Stimulated activated CD8-positive, alpha-beta memory T cell treated with anti-CD3 and anti-CD28 coated beads, Interleukin-4, amount 100 ng/mL, for 1 hour (primary cell): ENCODE measurements at places on chromosomes 5 and 9.

GRCh38 chr9:15121630-15122029 lies 185.4 kb downstream of the TTC39B start:
- DNase-seq = no peak

- DNase-seq = no peak
Measured at GRCh38 chr9:130661451-130662098, 2.8 kb upstream of the PRDM12 start.

DNA sequence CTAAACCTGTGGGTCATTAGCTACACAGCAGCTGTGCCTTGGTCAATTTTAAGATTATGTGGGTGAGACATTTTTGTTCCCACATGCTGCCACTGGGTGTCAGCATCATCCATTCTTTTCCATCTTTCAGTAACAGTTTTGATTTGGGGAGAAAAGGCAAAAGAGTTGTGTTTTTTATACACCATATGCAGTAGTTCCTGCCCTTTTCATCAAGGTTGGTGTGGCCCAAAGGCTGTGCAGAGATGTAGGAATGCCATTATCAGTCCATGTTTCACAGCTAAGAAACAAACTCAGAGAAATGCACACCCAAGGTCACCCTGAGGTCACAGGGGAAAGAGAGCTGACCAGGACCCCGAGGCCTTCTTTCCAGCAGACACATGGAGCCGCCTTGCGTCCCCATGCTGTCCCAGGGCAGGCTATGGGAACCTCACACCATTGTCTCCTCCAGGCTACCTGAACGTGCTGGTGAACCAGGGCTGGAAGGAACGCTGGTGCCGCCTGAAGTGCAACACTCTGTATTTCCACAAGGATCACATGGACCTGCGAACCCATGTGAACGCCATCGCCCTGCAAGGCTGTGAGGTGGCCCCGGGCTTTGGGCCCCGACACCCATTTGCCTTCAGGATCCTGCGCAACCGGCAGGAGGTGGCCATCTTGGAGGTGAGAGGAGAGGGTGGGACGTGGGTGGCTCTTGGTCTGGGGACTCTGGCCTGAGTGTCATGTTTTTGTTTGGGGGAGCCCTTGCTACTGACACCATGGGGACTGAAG lies 27.8 kb upstream of the GRPEL2 start:
- DNase-seq = no peak

DNA sequence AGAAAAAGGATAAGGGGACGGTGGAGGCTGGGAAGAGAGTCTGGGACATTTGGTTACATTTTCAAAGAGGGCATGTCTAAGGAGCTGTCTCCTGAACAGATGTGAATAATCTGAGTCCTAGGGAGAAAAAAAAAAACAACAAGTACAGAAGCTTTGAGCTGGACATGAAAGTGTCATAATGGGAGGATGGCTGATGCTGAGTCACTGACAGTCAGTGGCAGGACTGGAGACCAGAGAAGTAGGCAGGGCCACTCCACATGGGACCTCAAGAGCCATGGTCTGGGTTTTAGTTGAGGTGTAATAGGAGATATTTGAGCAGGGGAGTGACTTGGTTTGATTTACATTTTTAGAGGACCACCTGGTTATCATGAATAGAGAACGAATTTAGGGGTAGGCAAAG lies 70.6 kb downstream of the DPYSL3 start:
- no peak for DNase-seq

DNA sequence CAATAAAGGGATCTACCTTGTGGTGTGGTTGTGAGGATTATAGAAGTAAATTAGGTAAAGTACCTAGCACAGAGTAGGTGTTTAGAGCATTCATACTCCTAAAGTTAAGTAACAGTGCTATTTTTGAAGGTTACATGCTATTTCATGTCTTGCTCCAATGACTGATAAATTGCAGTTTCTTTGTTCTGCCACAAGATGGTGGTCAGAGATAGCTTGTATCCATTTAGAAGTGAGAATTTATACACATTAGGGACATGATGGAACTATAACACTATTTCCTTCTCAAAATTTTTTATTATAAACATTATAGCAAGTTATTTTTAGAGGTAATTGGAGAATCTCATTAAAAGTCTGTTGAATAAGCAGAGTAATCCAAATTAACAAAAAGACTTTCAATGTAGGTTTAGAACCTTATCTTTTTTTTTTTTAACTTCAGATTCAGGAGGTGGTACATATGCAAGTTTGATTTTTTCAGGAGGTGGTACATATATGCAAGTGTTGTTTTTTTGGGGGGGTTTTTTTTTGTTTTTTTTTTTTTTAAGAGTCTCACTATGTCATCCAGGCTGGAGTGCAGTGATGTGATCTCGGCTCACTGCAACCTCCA lies 17.1 kb downstream of the MTREX start:
- no peak for DNase-seq

DNA sequence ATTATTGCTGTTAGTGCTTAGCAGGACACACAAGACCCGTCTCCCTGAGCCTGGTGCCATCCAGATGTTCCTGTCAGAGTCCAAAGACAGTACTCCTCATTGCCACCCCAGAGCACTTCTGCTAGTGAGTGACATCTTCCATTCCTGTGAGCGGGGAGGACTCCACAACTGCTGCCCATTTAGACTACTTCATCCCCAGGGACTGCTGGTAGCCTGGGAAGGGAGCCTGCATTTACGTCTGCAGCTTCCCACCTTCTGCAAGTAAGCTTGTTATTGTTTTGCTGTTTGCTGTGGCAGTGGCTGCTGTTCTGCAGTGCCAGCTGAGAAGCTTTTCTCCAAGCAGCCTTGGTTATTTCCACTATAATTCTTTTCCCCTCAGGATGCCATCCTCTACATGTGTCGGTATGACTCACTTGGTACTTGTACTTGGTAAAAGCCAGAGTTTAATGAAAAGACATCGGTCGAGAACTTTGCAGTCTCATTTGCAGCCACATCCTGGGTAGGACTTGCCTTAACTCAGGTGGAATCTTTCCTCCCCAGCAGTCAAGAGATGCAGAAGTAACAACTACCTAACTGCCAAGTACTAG lies 10.6 kb upstream of the MAP1B start:
- DNase-seq = no peak

DNA sequence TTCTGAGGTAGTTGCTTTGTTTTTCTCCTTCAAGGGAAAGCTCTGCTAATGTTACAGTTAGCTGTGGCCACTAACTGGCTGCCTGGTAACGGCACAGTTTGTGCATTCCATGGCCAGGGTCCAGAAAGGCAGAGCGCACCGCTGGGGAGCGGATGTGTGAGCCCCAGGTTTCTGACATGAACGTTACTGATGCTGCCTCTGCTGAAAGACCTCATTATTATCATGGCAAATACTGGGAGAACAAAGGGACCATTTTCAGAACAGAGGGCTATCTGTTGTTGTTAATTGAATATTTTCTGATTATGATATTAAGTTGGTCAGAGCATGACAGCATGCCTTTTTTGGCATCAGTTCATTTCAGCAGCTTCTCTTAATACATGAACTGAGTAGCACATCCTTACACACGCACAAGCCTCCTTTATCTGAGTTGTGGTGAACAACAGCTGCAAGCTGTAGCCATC lies 134.1 kb downstream of the NUDT12 start:
- no peak for DNase-seq

DNA sequence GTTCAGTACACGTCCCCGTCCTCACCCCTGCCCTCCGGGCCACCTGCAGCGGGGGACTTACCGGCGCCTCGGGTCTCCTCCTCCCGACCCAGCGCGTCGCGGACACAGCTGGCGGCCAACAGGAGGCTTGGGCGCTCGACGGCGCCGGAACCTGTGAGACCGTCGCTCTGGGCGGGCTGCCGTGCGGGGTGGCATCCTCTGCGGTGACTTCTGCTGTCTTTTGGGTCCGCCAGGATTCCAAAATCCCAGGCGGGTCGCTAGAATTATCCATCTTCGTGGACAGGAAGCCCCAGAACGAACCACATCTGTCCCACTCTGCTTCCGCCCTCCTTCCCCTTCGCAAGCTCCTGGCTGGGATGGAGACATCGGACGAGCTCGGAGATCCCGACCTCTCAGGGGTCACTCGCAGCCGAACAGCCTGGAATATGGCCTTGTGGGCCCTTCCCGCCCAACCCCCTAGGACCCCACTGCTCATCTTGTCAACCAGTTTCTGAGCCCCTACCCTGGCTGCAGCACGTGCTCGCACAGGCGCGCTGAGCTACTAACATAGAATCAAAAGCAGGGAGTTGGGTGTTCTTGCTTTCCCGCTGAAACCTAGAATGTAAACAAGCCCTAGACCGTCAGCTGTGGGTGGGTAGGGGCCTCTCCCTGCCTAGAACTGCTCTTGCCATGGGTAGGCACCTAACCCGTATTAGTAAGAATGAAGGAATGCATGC lies 947 bp upstream of the MARCHF3 start:
- DNase-seq = no peak

GRCh38 chr5:73958037-73958436 lies 332.0 kb downstream of the ARHGEF28 start:
- DNase-seq = no peak

- no peak for DNase-seq
Measured at GRCh38 chr5:83555263-83555662, 83.7 kb downstream of the VCAN start.

DNA sequence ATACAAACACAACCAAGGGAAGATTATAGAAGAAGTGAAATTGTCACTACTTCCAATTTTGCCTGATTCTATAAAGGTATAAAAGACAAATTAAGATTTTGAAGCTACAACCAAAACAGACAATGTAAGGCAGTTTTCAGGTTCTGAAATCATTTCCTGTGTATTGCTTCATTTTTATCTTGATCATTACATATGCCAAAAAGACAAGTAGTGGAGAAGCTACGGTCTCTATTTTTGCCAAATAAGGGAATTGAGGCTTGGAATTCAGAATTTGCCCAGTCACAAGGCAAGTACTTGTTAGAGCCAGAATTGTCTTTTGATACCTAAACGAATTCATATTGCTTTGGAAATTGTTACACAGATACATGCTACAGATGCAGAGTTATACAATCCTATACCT lies 20.6 kb downstream of the EDIL3 start:
- DNase-seq = no peak

DNA sequence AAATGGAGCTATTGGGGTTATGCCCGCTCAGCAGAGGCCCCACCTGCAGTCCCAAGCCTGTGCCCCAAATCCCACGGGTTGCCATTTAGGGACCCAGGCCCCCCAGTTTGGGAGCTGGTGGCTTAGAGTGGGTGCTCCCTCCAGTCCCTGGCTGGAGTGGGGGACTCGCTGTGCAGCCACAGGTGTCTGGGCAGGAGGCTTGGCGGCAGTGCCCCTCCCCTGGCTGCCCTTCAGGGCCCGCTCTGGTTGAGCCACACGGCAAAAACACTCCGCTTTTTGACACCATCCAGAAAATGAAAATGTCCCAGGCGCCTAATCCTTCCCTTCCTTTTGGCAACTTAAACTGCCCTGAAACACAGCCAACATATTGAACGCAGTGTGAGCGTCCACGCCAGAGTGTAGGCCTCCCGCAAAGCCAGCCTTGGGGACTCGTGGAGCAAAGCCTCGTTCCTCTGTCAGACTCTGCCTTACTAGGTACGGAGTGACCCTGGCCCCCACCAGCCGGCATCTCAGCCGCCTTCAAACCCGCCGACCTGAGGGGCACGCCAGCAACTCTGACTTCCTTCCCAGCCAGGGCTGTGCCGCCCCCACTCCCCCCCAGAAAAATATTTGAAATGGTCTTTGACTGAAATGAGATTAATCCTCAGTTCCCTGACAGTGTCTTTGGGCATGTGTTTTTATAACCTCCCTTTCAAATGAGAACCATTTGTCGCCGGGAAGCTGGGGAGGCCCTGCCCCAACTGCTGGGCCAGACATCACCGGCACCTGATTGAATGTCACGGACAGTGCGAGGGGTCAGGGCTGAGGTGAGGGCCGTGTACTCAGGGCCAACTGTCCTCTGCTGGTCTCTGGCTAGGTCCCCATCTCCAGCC lies 98.5 kb upstream of the LMX1B start:
- no peak for DNase-seq

DNA sequence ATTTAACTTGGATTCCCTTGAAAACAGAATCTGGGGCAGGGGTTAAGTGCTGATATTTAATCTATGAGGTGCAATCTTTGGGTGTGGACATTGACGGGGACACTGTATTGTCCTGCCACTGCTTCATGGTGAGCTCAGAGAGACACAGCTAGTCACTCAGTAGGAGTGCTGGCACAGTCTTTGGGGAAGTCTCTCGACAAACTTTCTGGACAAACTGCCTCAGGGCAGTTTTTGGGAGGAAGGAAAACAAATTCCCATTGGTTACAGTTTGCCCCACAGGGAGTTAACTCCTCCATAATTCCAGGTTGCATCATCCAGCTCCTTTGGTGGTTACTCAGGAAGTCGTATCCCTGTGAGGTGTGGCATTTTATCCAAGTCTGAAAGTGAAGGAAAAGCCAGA lies 17.9 kb downstream of the HNRNPK start:
- no peak for DNase-seq

- DNase-seq = no peak
Measured at GRCh38 chr9:116271991-116272390, 118.4 kb downstream of the PAPPA start.

- DNase-seq = no peak
Measured at GRCh38 chr9:137234758-137235423, 4.2 kb downstream of the SLC34A3 start.

GRCh38 chr5:145429170-145429569 lies 406.0 kb downstream of the PRELID2 start:
- DNase-seq = no peak

DNA sequence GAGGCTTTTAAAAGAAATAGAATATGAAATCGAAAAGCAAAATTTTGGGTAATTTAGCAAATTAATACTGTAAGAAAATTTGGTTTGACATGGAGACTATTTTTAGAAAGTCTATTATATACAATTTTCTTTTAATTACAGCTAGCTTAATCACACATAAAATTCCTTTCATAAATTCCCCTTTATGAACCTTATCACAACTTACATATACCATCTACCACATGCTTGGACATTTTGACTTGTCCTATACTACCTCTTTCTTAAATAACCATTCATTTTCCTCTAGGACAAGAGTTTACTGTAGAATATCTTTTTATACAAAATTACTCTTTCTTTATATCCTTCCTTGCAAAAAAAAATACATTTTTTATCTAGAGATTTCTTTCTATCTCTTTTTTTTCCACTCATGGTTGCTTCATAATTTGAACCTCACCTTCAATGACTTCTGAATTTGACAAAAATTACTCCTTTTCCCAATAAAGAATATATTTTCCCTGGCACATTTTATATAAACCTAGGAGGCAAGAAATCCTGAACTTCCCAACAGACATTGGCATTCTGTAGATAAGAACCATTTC lies 34.0 kb upstream of the SYK start:
- DNase-seq = no peak

DNA sequence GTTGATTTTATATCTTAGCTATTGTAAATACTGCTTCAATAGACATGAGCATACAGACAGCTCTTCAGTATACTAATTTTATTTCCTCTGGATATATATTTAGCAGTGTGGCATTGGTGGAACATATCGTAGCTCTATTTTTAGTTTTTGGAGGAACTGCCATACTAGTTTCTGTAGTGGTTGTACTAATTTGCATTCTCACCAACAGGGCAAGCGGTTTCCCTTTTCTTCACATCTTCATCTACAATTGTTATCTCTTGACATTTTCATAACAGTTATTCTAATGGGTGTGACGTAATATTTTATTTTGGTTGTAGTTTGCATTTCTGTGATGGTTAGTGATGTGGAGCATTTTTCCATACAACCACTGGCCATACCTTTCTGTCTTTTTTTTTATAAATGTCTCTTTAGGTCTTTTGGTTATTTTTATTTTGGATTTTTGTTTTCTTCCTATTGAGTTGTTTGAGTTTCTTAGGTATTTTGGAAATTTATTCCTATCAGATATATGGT lies 32.5 kb downstream of the TAF11L14 start:
- DNase-seq = no peak
